ENCODE measurements at places on chromosomes 6 and 20.

- DNase-seq = no peak
Measured at GRCh38 chr6:93721386-93722048, 302.2 kb upstream of the EPHA7 start.

DNA sequence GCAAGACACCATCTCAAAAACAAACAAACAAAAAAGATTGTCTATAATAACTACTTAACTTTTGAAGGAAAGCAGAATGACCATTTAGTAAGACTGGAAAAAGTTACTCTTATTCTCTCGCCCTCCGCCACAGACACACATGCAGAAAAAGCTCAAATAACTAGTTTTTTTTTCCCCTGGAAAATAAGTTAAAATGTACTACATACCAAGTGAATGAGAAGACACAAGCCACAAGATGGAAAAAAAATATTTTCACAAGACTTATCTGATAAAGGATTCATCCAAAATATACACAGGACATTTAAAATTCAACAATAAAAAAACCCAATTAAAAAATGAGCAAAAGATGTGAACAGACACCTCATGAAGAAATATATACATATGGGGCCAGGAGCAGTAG, 31.9 kb downstream of the NUDT3 start:
- DNase-seq = no peak

DNA sequence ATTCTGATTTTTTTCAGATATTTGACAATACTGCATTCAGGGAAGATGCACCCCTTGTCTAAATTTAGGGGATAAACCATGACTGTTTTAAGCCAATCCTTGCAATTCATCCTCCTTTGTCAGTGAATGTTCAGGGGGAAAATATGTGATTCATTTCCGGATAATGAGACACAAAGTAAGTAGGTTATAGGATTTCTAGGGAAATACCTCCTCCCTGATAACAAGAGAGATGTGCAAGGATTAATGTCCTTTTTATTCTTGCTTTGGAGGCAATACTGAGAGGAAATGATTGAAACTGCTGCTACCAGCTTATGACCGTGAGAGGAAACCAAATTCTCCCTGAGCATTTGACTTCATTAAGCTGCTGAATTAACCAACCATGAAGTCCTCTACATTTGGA, 161.3 kb upstream of the EYA4 start:
- DNase-seq = no peak

- DNase-seq = no peak
Measured at GRCh38 chr20:46551522-46552381, 1.3 kb upstream of the OCSTAMP start.

- DNase-seq = no peak
Measured at GRCh38 chr6:166697113-166697512, 70.1 kb upstream of the RPS6KA2 start.

GRCh38 chr6:143060806-143061596, at the start of gene AIG1:
Gene AIG1, plus strand, starts transcription at chr6:143060889. Its CDS starts 37 bp downstream, at chr6:143060926.
- peak; percentile 57 for DNase-seq

GRCh38 chr20:37096415-37097041, 731 bp upstream of the RBL1 start:
- no peak for DNase-seq

DNA sequence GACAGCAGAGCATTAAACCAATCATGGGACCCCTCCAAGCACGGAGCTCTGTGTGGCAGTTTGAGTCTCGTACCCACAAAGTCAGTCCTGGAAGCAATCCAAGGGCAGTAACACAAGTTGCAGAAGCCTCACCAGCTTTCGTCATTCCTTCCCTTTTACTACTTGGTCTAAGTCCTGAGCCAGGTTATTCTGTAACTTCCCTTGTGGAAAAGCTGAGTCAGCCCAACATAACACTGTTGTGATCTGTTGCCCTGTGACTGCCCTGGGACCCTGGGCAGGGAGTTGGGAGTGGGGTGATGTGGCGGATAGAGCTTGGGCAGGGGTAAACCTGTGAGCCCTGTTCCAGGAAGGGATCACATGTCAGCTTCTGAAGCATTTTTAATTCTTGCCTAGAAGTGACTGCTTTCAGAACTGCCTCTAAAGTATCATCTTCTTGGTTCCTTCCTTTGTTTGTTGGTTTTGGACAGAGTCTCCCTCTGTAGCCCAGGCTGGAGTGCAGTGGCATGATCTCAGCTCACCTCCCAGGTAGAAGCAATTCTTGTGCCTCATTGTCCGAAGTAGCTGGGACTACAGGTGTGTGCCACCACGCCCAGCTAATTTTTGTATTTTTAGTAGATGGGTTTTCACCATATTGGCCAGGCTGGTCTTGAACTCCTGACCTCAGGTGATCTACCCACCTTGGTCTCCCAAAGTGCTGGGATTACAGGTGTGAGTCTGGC, 183.7 kb upstream of the JAG1 start:
- DNase-seq = no peak

DNA sequence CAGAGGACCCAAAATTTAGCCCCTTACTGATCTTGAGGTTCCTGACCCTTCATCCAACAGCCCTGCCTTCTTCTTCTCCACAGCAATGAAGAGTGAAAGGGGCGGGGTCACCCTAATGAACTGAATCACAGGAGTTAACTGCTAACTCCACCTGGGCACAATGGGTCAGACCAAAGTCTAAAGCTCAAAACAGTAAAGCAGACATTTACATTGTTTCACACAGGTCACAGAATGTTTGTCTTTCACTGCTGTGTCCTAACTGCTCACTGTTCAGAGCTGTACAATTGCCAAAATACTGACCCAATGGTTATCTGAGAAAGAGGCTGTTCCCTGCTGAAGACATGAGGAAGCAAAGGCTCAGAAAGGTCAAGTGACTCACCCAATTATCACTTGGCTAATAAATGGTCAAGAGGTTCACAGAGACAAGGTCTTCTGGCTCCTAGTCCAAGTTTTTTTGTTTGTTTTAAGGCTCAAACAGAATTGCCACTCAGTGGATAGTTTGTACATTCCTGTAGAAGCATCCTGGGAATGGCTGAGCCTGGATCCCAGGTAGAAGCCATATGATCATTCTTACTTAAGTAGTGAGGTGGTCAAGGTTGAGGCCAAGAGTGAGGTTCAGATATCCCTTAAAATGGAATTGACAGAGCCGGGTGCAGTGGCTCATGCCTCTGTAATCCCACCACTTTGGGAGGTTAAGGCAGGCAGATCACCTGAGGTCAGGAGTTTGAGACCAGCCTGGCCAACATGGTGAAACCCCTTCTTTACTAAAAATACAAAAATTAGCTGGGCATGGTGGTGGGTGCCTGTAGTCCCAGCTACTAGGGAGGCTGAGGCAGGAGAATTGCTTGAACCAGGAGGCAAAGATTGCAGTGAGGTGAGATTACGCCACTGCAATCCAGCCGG, 35.1 kb upstream of the FAM83C start:
- DNase-seq = no peak

DNA sequence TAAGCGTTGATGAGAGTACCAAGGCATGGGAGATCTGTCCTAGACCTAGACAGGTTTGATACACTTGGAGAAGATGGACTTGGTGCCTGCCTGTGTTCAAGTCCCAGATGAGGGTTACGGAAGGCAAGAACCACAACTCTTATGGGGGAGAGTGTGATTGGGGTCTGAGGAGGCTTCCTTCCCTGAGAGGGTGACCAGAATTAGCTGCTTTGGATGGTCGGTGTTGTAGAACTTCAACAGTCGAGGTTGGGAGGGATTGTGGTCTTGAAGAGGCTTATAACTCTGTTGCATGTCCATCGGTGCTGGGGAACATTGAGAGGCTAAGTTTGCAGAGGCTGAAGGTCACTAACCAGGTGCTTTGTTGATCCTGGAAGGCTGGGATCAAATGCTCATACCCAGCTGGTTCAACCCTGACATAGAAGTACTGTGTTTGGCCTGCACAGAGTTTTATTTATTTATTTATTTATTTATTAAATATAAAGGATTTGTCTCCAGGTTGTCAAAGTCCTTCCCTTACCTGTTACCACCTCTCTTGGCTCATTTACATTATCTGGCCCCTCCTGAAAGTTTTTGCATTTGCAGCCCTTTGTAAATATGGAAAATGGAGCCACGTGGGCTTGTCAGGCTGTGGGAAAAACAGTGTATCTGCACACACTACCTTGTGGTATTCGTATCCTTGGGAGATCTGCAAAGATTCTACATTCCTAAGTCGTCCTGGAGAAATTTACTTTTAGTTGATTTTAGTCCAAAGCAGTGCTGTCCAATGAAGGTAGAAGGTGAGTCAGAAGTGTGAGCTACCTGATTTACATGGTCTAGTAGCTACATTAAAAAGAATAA, 15.8 kb upstream of the EFCAB8 start:
- DNase-seq = no peak

DNA sequence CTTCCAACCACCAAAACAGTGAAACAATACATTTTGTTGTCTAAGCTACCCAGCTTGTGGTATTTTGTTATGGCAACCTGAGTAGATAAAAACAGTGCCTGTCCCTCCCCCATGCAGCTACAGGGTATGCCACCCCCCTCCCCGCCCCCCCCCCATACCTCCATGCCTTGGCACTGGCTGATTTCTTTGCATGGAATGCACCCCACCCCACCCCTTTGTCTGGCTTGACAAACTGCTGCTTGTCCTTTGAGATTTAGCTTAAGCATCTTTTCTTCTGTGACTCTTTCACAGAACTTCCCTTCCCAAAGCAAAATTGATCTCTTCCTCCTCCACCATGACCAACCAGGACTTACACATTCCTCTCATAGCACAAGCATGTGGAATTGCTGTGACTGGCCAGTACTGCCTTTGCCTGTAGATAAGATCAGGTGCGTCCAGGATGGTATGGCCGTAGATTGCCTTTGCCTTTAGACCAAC, 64.6 kb upstream of the ADGRF1 start:
- no peak for DNase-seq

DNA sequence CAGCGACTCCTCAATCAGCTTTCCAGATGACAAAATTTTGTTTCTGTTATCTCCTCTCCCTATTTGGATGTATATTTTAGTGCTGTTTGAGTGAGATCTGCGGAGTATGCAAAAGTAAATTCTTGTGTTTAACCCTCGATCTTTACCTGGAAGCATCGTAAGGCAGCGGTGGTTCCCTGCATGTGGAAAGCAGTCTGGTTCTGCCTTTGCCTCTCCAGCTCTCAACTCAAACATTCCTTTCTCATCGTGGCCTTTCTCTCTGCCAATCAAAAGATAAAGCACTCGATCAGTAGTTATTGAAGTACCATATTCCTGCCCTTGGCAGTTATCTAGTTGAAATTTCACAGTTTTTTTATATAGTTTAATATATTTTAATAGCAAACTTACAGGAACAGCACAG, 44.0 kb upstream of the BTN3A2 start:
- no peak for DNase-seq

DNA sequence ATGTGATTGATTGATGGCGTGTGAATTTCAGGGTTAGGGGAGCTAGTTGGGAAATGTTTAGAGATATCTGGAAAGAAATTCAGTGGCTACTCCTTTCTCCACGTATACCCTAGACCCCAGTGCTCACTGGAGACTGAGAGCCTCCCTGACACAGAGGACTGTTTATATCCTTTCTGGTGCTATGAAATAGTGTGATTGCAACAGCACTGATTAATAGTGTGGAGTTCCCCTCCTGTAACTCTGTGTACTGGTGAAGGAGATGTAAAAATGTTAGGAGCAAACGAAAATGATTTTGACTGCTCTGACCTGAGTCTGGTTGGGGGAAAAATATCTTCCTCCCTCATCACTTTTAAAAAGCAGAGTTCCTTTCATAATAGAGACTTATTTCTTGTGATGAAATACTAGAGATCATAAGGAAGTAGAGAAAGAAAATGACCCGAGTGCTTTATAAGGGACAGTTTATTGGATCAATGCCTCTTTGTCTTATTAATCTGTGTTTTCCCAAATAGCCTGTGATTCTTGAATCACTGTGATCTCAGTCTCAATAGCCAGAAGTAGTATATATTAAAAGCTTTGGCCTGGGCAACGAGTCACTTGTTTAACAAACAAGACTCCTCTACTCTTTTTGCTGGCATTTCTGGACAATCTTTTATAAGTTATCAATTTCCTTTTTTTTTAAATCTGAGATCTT, 92.3 kb downstream of the RNF182 start:
- no peak for DNase-seq

- DNase-seq = no peak
Measured at GRCh38 chr6:89536231-89536630, 102.3 kb downstream of the LYRM2 start.

- DNase-seq = no peak
Measured at GRCh38 chr20:13213335-13213734, 7.7 kb upstream of the ISM1 start.

GRCh38 chr6:166786704-166787293, 159.7 kb upstream of the RPS6KA2 start:
- no peak for DNase-seq

DNA sequence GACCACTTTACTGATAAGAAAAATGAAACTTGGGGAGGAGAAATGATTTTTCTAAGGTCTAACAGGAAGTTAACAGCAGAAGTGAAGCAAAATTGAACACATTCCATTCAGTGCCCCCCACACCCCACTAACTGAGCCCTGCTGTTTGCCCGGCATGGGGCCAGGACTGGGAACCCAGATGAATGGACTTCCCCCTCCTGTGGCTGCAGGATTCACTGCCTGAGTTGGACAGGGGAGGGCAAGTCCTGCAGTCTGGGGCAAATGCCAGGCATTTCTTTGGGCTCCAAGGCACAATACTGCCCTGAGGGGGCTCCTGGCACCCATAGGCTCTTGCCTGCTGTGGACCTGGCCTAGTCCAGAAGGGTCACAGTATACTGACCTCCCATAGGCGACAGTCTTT, 28.3 kb downstream of the FYN start:
- DNase-seq = no peak

GRCh38 chr6:73389854-73390253, 4.8 kb upstream of the DDX43 start:
- DNase-seq = no peak

- no peak for DNase-seq
Measured at GRCh38 chr6:91299544-91300491, 712.9 kb upstream of the MAP3K7 start.

DNA sequence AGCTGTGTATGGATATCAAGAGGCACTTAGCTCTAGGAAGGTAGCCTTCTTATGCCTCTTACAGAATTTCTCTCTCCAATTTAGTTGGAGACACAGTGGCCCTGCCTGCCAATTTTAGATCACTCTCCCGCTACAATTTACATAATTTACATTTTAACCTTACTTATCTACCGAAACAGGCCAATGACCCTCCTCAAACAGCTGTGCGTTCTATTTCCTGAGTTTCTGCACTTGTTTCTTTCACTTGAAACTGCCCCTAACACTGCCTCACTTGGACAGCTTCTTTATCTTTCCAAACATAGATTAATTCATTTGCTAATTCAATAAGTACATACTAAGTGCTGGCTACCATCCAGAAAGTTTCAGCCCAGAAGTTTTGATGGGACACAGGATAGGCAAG, 52.9 kb upstream of the HDDC2 start:
- no peak for DNase-seq

- no peak for DNase-seq
Measured at GRCh38 chr6:63572747-63573075, 431 bp downstream of the LOC128125822 start.

- DNase-seq = no peak
Measured at GRCh38 chr20:50380697-50381040, 129.5 kb upstream of the PTPN1 start.

- no peak for DNase-seq
Measured at GRCh38 chr20:35344354-35344837, 52.2 kb upstream of the FAM83C start.
